ENCODE measurements at places on chromosomes 12 and 14. TPM values are rescaled to one million over a fixed set of nuclear protein-coding genes. Genes with fewer than 3 reads are reported as not detected.

Gene MDP1
- polyA plus RNA-seq, result 31.1 TPM

Gene CDCA3
- polyA plus RNA-seq, result 79.2 TPM

Gene SLC4A8
- polyA plus RNA-seq, result 7.6 TPM

Gene BIN2
- polyA plus RNA-seq, result not detected

Gene FAM222A
- polyA plus RNA-seq, result 0.85 TPM

Gene MIP
- polyA plus RNA-seq, result 0.47 TPM

Gene POC1B
- 9.0 TPM for polyA plus RNA-seq

Gene AVPR1A
- 0.03 TPM for polyA plus RNA-seq

Gene KANSL2
- polyA plus RNA-seq, result 29.3 TPM

Gene RILPL2
- 2.0 TPM for polyA plus RNA-seq

Gene TTC6
- polyA plus RNA-seq, result 0.37 TPM

Gene PTGDR
- polyA plus RNA-seq, result 0.06 TPM

Gene SLC5A8
- 0.10 TPM for polyA plus RNA-seq

Gene CARMIL3
- polyA plus RNA-seq, result 3.7 TPM

Gene SLC25A47
- polyA plus RNA-seq, result not detected

Gene RND1
- 7.4 TPM for polyA plus RNA-seq

Gene CFAP251
- 0.70 TPM for polyA plus RNA-seq

Gene BAZ1A
- polyA plus RNA-seq, result 24.1 TPM

Gene RNF41
- polyA plus RNA-seq, result 14.8 TPM

Gene TSHR
- 0.78 TPM for polyA plus RNA-seq

Gene SERPINA1
- polyA plus RNA-seq, result not detected

Measured in GM23338 (cell line).